Activated CD4-positive, alpha-beta T cell treated with anti-CD3 and anti-CD28 coated beads for 24 hours (primary cell): ENCODE measurements at places on chromosomes 1 and 21.

DNA sequence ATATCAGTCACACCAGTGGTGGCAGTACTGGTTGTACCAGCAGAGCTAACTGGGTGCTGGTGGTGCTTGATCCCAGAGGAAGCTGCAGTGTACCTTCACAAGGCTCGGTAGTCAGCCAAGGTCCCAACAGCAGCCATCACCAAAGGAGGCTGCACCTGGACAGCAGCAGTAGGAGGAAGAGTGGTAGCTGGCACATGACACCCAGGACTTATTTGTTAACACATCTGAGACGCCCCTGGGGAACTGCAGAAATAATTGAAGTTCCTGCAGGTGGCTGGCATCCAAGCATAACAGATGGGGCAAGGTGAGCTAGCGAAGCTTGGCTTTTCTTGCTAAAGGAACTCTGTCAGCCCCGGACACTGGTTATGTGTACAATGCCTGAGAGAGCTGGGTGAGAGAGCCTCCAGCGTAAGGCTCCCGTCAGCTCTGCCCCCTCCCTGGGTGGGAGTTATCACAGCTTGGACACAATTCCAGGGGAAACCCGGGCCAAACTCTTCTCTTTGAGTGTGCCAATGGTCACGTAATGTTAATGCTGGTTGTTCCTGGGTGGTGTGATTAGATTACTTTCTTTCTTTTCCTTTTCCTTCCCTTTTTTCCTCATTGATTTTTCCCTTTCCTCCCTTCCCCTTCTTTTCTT is 29.1 kb upstream of the PARP1 start:
- DNase-seq, result no peak

DNA sequence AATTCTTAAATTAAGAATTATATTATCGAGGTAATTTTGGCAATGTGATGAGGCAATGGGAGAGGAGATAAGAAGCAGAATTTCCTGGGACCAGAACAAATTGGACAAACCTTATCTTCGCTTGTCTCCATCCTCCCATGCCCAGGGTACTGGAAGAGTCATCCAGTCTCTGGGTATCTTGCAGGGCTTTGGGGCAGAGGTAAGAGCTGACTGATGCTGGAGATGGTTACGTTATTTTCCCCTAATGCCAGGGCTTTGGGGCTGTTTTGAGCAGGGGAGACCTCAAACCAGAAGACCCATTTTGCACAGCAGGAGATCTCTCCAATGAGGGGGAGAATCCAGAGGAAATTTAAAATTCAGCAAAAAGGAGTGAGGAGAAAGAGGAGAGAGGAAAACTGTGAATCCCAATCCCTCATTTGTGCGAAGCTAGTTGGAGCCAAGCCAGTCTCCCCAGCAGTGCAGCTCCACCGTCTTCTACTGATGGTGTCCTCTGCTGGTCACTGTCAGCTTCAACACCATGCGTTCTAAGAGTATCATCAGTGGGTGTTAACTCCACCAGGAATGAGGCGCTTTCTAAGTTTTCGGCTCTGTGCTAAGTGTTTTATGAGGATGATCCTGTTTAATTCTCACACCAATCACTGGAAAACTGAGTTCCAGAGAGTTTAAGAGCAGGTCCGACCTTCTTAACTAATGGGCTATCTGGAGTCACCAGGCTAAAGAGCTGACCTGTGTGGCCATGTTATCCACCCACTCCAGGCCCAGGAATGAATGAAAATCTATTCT is 86.8 kb upstream of the CD34 start:
- DNase-seq, result peak; percentile 9

- DNase-seq, result peak; percentile 7
Measured at GRCh38 chr1:8602471-8603219, 214.8 kb downstream of the RERE start.

GRCh38 chr1:192225266-192225665 is 67.0 kb downstream of the RGS18 start:
- no peak for DNase-seq

GRCh38 chr1:174367892-174368291 is 79.9 kb upstream of the GPR52 start:
- DNase-seq, result no peak

DNA sequence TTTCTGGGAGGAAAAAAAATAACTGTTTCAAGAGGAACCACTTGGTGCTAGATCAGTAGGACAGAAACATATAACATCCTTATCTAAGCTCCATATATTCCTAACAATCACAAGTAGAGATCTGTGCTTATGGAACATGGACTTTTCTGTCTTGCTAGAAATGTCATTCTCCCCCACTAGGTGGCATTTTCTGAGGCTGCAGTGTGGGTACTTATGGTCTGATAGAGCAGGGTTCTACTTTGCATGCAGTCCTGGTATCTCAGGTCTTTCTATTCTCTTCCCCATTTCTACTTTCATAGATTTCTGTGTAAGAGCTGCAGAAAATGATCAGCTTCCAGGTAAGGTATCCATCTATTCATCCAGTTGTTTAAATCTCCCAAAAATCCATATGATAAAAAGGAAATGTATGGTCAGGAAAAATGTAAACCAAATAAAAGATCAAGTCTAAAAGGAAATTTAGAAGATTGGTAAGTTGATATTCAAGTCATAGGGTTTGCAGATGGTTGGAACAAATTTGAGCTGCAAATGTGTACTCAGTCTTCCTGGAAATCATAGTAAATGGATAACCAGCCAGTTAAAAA is 1.5 kb downstream of the ZNF684 start:
- no peak for DNase-seq

DNA sequence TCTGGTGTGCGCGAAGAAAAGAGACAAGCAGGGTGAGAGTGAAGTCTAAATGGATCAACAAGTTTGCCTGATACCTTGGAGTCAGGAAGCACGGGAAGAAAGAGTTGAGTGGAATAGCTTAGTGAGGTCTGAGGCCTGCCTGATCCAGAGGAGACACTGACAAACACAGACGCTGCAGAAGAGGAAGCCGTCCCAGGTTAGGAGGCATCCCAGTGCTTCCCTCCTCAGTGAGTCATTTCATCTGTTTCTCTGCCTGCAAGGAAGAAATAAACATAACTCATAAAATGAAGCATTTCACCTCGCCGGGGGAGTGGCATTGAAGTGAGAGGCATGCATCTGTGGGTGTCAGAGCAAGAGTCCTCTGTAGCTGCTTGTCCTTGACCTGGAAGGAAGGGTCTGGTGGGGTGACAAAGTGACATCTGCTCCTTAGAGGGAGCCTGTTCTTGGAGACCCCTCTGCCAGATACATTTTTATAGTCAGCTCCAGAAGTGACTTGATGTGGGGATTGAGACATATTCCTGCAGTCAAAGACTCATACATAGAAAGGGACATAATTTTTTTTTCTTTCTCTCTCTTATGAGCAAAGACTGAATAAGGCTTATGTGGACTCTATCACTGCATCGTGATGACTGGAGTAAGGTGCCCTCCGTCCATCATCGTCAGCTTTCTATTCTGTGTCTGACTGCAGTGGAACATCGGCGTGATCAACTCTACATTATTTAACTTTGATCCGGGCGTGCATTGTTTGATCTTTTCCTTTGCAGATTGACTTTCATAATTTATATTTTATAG is 256.7 kb downstream of the KIF26B start:
- DNase-seq, result no peak

DNA sequence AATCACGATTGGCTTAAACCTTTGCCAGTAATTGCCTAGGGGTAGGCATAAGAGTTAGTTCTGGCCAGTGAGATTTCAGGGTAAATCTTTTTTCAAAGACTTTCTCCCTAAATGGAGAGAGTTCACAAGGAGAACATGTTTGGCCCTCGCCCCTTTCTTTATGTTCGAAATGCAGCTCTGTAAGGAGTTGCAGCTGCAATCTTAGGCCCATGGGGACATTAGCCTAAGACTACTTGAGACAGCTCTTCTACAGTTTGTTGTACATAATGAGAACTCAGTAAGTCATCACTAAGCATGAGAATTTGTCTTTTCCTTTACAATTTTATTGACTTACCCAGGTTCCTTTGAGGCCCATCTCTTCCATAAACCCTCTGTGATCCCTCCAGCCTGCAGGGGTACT is 40.4 kb upstream of the GADD45A start:
- no peak for DNase-seq

DNA sequence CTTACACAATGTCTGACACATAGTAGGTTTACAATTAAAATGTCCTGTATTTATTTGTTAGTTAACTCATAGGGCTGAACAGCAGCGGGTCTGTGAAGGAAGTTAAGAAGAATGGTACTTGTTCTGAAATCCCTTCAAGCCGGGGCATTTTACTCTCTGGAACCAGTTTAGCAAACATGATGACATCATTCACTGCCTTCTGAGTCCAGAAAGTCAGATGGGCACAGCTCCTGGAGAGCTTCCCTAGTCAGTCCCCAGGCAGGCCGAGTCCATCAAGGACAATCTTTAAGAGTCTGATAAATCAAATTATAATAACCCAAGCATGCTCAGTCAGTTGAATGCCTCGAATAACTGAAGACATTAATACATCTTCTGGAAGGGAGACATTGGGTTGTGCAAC is 125.4 kb upstream of the DAB1 start:
- no peak for DNase-seq

DNA sequence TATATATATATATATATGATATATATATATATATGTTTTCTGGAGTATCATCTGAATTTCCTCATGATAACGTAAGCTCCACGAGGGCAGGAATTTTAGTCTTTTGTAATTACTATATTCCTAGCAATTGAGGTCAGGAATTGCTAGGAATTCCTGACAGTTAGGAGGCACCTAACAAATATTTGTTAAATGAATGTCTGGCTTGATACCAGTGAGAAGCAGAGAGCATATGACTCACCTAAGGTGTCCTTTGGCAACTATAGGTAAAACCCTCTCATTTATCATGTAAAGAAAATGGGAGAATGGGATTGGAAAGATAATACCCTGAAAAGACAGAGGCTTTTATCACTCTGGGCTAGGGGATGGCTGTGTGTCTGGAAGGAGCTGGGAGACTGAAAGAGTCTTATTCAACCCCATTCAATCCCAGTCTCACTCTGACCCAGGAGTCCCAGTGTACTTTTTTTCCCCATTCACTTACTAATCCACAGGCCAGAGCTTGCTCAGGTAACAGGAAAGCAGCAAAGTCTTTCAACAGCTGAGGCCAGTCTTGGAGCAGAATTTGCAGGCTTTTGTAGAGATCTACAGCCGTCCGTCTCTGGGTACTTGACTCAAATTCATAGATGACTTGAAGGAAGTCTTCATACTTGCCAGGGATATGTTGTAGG is 71.2 kb downstream of the DAP3 start:
- DNase-seq, result no peak

- no peak for DNase-seq
Measured at GRCh38 chr1:232322162-232322734, 307.7 kb downstream of the SIPA1L2 start.

GRCh38 chr1:52400131-52400530 is 4.1 kb downstream of the ORC1 start:
- DNase-seq, result no peak

DNA sequence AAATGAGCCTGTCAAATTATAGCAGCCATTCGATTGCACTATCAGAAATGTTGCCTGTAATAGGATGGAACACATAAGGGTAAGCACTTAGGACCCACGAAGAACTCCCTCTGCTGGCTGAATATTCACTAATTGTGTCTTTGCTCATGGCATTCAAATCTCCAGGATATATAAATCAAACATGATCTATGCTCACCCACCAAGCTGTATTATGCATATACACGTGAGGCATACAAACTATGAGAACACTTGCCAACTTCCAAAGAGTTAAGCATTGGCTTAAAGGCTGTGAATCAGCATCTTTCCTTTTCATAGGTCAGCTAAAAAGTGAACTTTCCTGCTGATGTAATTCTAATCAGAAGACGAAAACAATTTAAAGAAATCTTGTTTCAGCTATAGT is 34.5 kb downstream of the TMPRSS15 start:
- DNase-seq, result no peak

GRCh38 chr1:92323473-92324453 is 24.9 kb downstream of the RPAP2 start:
- DNase-seq, result no peak
